ENCODE measurements at places on chromosomes 11 and 22.

DNA sequence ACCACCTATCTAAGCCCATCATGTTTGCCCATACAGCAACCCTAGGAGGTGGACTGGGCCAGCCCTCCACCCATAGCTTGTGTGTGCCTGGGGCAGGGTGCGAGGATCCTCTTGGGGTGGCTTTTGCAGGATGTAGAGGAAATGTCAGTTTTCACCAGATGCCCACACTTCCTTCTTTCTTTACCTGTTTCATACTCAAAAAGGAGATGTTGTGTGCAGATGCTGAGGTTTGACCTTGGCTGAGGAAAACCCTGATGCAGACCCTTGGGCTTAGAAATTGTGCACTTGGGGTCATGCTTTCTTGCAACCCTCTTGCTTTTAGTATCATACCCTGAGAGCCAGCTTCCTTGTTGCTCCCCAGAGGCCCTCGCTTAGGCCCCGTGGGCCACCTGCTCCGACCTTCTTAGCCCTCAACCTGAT lies 2.2 kb downstream of the HTR3A start:
- no peak for DNase-seq

DNA sequence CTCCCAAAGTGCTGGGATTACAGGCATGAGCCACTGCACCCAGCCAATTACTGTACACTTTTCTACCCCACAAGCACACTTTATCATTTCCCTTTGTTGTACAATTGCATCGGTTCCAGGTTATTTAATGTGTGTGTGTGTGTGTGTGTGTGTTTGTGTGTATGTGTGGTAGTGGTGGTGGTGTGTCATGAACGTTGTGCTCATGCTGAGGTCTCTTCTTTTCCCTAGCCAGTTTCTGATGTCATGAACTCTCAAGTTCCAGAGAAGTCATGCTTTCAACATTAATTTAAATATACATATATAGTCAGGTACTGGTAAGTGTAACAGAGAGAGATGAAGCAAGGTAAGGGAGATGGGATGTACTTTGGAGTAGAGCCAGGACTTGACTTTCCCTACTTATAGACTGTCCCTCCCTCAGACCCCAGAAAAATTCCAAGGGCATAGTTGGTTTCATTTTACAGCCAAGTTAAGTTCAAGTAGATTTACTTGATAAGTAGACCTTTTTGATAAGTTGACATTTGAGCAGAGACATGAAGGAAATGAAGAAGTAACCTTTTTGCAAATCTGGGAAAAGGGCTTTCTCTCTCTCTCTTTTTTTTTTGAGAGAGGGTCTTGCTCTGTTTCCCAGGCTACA lies 42.7 kb downstream of the WEE1 start:
- no peak for DNase-seq

- DNase-seq: no peak
Observed at GRCh38 chr22:42976217-42976933, 38.6 kb downstream of the PACSIN2 start.

- DNase-seq: no peak
Observed at GRCh38 chr11:19980957-19981669, 179.2 kb downstream of the DBX1 start.

DNA sequence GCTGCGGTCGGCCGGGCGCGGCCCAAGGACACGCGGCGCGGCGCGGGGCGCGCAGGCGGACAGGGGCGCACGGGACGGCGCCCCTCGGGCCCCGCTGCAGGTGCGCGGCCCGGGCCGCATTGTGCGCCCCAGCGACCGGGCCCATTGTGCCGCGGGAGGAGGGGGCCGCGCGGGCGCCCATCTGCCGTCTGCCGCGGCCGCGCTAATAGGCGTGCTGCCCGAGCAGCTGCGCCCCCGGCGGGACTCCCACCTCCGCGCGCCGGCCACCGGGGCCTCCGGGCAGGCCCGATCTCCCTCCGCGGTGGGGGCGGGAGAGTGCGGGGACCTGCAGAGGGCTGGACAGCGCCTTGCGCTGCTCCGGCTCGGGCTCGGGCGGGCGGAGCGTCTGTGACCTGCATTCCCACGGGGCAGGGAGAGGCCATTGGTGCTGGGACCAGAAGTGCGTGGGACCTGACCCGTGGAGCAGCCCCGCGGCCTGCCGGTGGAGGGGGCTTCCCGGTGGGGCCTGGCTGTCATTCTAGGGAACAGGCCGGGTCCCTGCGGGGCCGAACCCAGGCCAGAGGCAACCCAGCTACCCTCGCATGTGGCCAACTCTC lies 933 bp downstream of the BRSK2 start:
- DNase-seq: no peak

DNA sequence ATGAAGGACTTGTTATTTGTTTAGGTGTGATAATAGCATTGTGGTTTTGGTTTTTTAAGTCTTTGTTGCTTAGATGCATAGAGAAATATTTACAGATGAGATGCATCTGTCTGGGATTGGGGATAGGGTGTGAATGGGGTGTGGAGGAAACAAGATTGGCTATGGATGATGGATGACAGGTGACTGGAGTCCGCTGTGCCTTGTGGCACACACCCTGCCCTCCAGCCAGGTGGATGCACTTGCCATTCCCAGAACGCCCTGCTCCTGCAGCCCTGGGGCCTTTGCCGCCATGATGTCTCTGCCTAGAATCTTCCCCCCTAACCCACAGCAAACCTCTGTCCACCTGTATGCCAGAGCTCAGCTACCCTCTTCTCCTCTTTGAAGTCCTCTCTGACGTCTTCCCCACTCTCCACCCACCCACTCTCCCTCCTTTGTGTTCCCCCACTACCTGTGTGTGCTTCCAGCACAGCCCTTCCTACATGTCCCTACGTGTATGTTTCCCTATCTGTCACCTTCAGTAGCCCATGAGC lies 54.7 kb downstream of the WNT11 start:
- no peak for DNase-seq

DNA sequence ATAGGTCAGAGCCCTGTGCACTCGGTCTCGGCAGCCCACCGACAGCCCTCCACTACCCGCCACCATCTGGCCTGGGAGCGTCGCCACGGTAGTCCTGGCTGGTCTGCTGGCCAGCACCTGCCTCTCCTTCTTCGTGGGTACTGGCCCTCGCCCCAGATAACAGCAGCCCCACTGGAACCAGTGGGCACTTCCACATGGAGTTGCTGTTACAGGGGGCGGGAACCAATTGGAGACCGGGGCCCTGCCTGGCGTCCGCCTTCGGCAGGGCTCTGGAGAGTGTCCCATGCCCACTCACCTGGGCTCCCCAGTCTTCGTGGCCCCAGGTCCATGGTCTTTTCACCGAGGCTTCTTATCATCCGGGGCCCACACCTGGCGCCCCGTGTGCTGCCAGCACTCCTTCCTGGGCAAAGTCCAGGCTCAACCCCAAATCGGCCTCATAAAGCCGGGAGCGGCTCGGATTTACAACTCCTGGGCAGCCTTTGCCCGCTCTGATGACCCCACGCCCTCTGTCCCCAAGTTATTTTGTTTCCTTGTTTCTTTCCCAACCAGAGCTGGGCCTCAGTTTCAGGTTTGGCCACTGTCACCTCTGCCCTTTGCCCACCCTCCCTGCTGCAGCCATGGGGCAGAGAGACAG lies 12.9 kb upstream of the EHD1 start:
- DNase-seq: no peak

- no peak for DNase-seq
Observed at GRCh38 chr11:12015486-12015885, 7.1 kb upstream of the DKK3 start.

- no peak for DNase-seq
Observed at GRCh38 chr11:75827562-75827961, 12.6 kb downstream of the UVRAG start.

DNA sequence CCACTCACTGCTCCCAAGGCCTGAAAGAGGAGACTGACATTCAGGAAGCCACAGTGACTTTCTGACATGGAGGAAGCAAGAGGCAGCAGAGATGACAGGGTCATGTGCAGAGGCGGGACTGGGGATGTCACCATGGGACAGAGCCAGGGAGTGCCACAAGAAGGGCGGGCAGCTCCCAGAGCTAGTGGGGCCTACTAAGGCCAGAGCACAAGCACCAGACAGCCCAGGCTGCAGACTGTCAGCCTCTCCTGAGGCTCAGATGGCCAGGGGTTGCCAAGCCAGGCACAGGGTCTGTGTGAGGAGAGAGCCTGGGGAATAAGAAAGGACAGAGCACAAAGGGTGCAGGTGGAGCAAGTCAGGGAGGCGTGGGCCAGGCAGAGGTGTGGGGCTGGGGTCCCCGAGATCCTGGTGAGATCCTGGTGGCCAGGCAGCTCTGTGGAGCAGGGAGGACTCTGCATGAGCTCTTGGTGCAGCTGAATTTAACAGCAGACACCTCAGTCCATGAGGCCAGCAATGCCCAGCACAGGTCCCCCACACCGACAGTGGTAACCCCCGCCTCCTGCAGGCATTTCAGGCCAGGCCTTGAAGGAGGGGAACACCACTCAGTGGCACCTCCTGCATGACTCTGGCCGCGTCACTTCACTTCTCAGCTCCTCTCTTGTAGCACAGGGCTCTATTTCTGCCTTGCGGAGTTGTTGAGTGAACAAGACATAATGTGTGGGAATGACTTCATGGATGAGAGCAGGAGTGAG lies 52.3 kb downstream of the SGSM3 start:
- DNase-seq: no peak

- no peak for DNase-seq
Observed at GRCh38 chr11:106914409-106914808, 103.9 kb downstream of the GUCY1A2 start.

- DNase-seq: no peak
Observed at GRCh38 chr11:20025332-20025840, 134.9 kb downstream of the DBX1 start.

- DNase-seq: no peak
Observed at GRCh38 chr11:130476922-130477491, 28.6 kb downstream of the ADAMTS15 start.

- no peak for DNase-seq
Observed at GRCh38 chr11:92790926-92791616, 178.4 kb upstream of the MTNR1B start.

DNA sequence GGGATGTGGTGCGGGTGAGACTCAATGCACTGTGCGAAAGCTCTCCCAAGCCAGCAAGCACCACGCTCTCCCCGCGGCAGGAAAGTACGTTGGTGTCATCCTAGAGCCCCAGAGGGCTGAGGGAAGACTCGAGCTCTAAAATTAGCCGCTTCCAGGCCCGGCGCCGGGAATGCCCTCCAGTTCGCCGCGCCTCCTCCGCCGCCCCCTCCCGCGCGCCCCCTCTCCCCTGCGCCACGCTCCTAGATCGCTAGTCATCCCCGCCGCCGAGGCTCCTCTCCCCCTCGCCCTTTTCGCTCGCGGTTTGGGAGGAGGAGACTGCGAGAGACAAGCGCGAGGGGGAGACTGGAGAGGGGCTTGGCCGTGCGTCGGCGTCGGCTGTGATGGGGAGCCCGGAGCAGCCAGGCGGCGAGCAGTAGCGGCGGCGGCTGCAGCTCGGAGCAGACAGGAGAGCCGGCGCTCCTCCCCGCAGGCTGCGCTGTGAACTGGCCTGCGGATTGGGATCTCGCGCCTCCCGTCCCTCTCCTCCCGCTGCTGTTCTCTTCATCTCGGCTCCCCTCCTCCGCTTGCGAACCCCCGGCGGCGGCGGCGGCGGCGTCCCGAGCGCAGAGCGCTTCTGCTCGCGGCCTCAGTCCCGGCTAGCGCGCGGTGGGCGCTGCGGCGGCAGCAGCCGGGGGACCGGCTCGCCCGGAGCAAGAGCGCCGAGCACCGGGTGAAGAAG lies at the start of gene FAT3:
Gene FAT3, plus strand, starts transcription at position 412 of the 718 bp plus-strand sequence. CDS start 127,295 bp downstream, outside the sequence.
- no peak for DNase-seq

- no peak for DNase-seq
Observed at GRCh38 chr11:68189082-68189481, 24.0 kb downstream of the KMT5B start.

DNA sequence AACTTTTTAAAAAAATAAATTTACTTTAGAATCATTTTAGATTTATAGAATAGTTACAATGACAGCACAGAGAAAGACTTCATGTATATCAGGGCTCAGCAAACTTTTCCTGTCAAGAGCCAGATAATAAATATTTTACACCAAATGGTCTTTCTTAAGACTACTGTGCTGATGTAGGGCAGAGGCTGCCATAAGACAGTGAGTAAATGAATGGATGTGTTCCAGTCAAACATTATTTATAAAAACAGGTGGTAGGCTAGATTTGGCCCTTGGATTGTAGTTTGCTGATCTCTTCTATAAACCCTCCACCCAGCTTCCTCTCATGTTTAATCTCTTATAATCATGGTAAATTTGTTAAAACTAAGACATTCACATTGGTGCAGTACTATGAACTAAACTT lies 33.0 kb downstream of the CECR2 start:
- no peak for DNase-seq

GRCh38 chr11:121958971-121959325 lies 157.1 kb downstream of the BLID start:
- no peak for DNase-seq

DNA sequence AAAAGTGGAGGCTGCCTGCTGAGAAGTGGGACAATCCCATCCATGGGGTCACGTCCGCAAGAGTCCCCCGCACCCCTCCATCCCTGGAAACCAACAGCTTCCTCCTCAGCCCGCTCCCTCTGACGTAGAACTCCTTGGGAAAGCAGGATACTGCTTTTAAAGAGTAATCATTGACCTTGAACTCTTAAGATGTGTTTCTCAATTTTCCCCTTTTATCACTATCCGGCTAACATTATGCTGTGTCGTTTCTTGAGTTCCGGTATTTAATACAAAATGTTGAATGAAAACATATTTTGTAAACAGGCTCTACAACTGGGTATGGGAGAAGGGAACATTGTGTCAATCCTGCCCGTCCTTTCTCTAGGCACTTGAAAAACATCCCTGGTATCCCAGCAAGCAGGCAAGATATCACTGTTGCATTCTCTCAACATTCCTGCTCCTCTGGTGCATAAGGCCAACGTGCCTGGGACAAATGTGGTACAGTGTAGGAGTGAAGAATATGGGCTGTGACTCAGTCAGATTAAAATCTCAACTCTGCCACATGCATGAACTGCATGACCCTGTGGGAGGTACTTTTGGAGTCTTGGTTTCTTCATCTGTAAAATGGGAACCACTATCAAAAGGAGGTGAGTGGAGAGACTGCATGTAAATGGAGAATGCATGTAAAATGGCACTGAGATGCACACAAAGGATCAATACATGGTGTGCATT lies 52.8 kb downstream of the WT1 start:
- DNase-seq: no peak

DNA sequence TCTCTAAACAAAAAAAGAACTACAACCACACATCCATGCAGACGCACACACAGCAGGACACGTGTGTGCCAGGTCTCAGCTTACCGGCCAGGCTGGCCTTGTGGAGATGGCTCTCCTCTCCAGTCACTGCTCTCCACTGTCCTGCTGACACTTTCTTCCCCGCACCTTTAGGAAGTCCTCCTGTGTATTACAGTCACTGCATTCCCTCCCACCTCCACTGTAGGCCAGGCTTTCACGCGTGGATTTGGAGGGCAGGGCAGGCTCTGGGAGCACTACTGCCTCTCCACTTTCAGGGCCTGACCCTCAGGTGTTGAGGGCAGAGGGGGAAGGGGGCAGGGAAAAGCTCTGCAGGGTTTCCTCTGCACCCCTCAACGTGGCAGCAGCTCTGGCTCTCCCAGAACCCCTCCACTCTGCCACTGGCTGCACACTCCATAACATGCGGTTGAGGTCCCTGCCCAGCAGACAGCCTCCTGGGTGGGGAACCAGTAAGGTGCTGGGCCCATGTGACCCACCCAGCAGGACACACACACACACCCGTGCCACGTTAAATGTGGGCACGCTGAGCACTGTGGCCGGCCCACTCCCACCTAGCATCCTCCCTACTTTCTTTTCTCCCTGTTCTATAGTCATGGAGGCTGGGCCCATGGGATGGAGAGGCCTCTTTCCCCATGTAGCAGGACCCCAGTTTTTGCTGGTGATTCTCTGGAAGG lies 107.0 kb upstream of the PITPNB start:
- DNase-seq: no peak

- DNase-seq: no peak
Observed at GRCh38 chr11:17613428-17613962, 66.4 kb downstream of the OTOG start.
